ENCODE measurements at places on chromosomes 12 and 14.

DNA sequence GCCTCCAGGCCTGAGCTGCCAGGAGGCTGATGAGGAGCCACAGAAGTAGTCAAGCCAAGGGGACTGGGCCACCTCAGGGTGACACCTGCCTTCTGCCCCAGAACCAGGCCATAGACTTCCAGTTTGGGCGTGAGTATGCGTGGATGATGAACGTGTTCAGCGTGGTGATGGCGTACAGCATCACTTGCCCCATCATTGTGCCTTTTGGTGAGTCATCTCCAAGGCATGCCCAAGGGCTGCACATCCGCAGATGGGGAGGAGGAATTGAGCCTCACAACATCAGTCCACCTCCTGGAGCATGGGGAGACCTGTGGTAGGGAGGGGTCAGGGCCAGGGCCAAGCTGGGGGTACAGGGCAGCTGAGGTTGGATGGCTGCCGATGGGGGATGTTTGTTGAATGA lies 22.3 kb downstream of the NGB start:
- no peak overlapping the region for H3K4me3 ChIP-seq
- no peaks in the 10 kb centered on the region for H3K36me3 ChIP-seq
- H3K27ac ChIP-seq: no peak overlapping the region
- DNase-seq: no peak

DNA sequence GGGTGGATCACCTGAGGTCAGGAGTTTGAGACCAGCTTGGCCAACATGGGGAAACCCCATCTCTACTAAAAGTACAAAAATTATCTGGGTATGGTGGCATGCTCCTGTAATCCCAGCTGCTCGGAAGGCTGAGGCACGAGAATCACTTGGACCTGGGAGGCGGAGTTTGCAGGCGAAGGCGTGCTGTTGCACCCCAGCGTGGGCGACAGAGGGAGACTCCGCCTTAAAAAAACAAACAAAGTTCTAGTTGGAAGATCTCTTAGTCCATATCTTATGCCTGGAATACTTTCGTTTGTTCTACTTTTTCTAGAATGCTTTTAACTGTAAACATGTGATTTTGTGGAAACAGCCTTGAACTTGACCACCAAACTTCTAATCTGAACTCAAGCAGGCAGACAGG lies 38.7 kb downstream of the PPHLN1 start:
- DNase-seq: no peak
- H3K4me3 ChIP-seq: no peak overlapping the region
- H3K27ac ChIP-seq: no peak overlapping the region
- peaks cover 4% of the 10 kb centered on the region for H3K4me1 ChIP-seq
- H3K27me3 ChIP-seq: no peaks in the 10 kb centered on the region

GRCh38 chr12:4225571-4225970 lies 48.0 kb upstream of the CCND2 start:
- peaks cover 8% of the 10 kb centered on the region for H3K4me1 ChIP-seq
- H3K27ac ChIP-seq: no peak overlapping the region
- H3K36me3 ChIP-seq: no peaks in the 10 kb centered on the region

DNA sequence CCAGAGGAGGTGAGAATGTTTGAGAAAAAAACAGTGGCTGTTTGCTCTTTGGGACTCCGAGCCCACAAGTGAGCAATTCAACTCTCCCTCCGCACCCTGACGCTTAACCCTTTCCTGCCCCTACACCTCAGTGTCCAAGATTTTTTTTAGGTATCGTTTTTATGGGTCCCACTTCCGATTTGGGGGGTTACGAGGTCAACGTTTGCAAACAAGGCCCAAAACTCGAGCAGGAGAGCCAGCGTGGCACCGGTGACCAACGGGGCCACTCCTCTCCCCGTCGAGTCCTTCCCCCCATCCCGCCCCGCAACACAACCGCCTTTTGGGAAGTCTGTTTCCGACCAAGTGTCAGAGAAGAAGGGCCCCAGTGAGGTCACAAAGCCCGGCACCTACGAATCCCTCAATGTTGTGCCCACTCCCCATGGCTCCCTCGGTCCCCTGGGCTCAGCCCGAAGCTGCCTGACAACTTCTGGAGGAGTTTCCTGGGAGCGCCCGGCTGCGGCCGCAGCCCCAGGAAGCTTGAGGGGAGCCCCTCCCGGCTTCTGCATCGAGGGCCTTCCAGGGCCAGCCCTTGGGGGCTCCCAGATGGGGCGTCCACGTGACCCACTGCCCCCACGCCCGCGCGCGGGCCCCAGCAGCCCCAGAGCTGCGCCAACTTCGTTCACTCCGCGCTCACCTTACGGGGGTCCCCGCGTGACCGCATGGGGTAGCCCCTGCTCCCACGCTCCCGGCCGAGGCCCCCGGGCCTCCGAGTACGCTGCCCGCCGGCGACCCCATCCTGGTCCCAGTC lies 1.2 kb downstream of the CDK2AP1 start:
- H3K36me3 ChIP-seq: no peaks in the 10 kb centered on the region
- peak overlapping the region; percentile 41 for H3K4me3 ChIP-seq
- H3K4me1 ChIP-seq: peaks cover 38% of the 10 kb centered on the region
- H3K27me3 ChIP-seq: no peaks in the 10 kb centered on the region
- no peak for DNase-seq

DNA sequence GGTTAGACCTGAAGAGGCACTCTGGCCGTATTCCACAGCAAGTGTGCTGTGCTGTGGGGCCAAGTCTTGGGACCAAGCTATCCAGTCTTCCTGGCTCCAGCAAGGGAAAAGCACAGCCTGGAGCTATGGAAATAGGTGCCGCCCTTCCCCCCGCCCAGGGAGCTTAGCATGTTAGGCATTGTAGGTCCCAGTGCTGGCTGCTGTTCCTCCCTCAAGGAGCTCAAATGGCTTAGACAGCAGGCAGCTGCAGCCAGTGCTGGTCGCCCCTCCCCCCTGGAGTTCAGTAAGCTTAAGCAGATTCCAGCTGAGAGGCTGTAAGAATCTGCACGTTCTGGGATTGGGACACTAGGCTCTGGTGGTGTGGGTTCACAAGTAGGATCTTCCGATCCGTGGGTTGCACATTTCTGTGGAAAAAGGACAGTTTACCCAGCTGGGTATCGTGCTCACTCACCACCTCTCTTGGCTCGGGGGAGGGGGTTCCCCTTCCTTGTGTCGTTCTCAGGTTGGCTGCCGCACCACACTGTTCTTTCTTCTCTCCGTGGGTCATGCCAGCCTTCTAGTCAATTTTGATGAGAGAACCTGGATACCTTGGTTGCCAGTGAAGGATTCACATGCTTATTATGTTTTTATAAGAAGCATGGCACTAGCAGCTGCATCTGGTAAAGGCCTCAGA lies 127.3 kb downstream of the CNTN1 start:
- no peaks in the 10 kb centered on the region for H3K36me3 ChIP-seq
- H3K27me3 ChIP-seq: no peaks in the 10 kb centered on the region
- DNase-seq: no peak
- H3K4me1 ChIP-seq: no peaks in the 10 kb centered on the region
- H3K27ac ChIP-seq: no peak overlapping the region

- no peak overlapping the region for H3K27ac ChIP-seq
- peaks cover 20% of the 10 kb centered on the region for H3K36me3 ChIP-seq
- no peak overlapping the region for H3K4me3 ChIP-seq
- no peaks in the 10 kb centered on the region for H3K27me3 ChIP-seq
Observed at GRCh38 chr12:92784797-92785562, 82.2 kb downstream of the PLEKHG7 start.

- H3K36me3 ChIP-seq: no peaks in the 10 kb centered on the region
- DNase-seq: no peak
- no peaks in the 10 kb centered on the region for H3K4me1 ChIP-seq
- H3K4me3 ChIP-seq: no peak overlapping the region
- no peak overlapping the region for H3K27ac ChIP-seq
- peaks cover 6% of the 10 kb centered on the region for H3K27me3 ChIP-seq
Observed at GRCh38 chr12:69657376-69658137, 41.5 kb downstream of the BEST3 start.

DNA sequence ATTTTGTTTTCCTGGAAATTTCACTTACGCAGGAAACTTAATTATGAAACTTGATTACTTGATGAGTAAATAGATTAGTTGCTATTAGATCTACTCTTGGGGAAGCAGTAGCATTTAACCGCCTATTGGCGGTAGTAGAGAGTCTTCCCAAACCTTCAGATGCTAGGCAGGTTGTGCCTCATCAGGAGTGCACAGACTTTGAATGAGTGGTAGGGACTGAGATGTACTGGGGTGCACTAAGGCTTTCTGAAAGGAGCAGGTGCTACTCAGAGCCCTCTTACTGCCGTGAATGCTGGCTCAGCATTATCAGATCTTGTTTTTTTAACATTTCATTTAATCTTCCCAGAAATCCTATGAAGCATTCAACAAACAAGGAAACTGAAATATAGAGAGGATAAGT lies 7.7 kb downstream of the GATC start:
- H3K27me3 ChIP-seq: no peaks in the 10 kb centered on the region
- no peak overlapping the region for H3K27ac ChIP-seq
- no peak overlapping the region for H3K4me3 ChIP-seq
- DNase-seq: no peak

- H3K4me3 ChIP-seq: no peak overlapping the region
- H3K27me3 ChIP-seq: peaks cover 2% of the 10 kb centered on the region
- no peak for DNase-seq
- no peaks in the 10 kb centered on the region for H3K4me1 ChIP-seq
Observed at GRCh38 chr12:77058740-77059139, 6.6 kb downstream of the E2F7 start.

GRCh38 chr12:12704593-12705230 lies 8.7 kb upstream of the GPR19 start:
- no peaks in the 10 kb centered on the region for H3K36me3 ChIP-seq
- peaks cover 29% of the 10 kb centered on the region for H3K4me1 ChIP-seq
- H3K27ac ChIP-seq: no peak overlapping the region
- H3K4me3 ChIP-seq: no peak overlapping the region
- no peak for DNase-seq
- H3K27me3 ChIP-seq: no peaks in the 10 kb centered on the region

DNA sequence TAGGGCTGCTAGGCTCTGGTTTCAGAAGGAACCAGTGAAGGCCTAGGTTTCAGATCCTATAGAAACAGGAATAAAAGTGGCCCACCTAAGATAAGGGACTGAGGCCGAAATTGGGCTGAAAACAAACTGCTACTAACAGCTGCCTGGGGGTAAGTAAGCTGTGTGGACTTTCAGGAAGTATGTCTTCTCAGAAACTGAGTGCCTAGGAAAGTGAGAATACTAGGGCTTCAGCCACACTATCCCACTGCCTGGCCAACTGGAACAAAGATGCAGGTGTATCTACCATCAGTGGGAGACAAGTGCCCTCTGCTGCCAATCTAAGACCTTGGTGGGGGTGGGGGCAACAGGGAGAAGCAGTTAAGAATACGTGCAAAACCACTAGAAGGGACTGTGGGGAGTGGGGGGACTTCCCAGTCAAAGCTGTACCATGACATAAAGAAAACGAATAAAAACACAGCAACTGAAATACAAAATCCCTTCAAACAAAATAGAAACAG lies 82.5 kb downstream of the MED13L start:
- DNase-seq: peak; percentile 84
- no peaks in the 10 kb centered on the region for H3K27me3 ChIP-seq
- H3K4me3 ChIP-seq: no peak overlapping the region
- H3K27ac ChIP-seq: no peak overlapping the region
- H3K36me3 ChIP-seq: no peaks in the 10 kb centered on the region
- H3K4me1 ChIP-seq: peaks cover 21% of the 10 kb centered on the region

DNA sequence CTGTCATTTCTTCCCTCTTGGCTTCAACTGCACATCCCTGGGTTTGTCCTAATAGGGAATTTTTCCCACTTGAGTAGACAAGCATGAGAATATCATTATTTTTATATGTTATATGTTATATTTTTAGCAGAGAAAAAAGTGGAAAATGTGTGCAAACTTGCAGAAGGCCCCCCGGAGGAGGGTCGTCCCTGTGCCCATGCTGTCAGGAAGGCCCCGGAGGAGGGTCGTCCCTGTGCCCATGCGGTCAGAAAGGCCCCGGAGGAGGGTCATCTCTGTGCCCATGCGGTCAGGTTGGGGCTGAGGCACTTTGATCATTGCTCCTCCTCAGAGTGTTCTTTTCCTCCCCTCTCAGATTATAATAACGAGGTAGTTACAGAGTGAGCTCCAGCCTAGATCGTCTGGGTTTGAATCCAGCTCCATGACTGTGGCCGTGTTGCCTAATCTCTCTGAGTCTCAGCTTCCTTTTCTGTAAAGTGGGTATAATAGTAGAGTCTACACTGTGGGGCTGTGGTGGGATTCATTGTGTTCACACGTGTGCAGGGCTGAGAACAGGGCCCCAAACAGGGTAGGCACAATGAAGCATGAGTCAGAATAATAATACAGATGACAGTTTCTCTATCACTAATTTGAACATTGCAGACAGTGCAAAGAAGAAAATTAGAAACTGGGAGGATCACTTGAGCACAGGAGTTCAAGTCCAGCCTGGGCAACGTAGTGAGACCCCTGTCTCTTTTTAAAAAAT lies 33.4 kb downstream of the ELK3 start:
- H3K4me1 ChIP-seq: peaks cover 26% of the 10 kb centered on the region
- no peak for DNase-seq
- H3K4me3 ChIP-seq: no peak overlapping the region
- H3K27me3 ChIP-seq: no peaks in the 10 kb centered on the region

- H3K4me3 ChIP-seq: no peak overlapping the region
- no peaks in the 10 kb centered on the region for H3K36me3 ChIP-seq
- DNase-seq: no peak
- H3K4me1 ChIP-seq: no peaks in the 10 kb centered on the region
Observed at GRCh38 chr12:127583041-127583440, 683.9 kb upstream of the TMEM132C start.

- no peak overlapping the region for H3K27ac ChIP-seq
- H3K4me1 ChIP-seq: no peaks in the 10 kb centered on the region
- no peaks in the 10 kb centered on the region for H3K27me3 ChIP-seq
- DNase-seq: no peak
- H3K4me3 ChIP-seq: no peak overlapping the region
Observed at GRCh38 chr14:81859046-81859445, 325.4 kb upstream of the SEL1L start.

DNA sequence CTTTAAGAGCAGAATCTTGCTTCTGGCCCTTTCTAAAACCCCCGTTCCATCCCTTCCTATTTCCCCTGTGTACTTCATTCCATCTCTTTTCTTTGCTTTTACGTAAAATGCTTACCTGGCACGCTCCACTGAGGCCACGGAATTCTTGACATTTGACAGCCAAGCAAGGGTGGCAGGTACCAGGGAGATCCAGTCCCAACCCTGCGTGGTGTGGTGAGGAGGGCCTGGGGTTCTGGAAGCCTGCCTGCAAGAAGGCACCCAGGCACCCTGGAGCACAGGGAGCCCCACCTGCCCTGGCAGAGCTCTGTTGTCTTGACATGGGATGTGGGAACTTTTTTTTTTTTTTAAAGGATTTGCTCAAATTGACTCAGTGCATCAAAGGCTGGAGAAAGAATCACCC lies 48.6 kb downstream of the ITPK1 start:
- no peak overlapping the region for H3K27ac ChIP-seq
- H3K36me3 ChIP-seq: no peaks in the 10 kb centered on the region
- H3K27me3 ChIP-seq: no peaks in the 10 kb centered on the region
- H3K4me3 ChIP-seq: no peak overlapping the region
- peaks cover 24% of the 10 kb centered on the region for H3K4me1 ChIP-seq

- H3K27me3 ChIP-seq: peaks cover 8% of the 10 kb centered on the region
- no peak for DNase-seq
- H3K36me3 ChIP-seq: no peaks in the 10 kb centered on the region
- no peak overlapping the region for H3K27ac ChIP-seq
- no peak overlapping the region for H3K4me3 ChIP-seq
Observed at GRCh38 chr12:21769307-21769706, 5.2 kb downstream of the KCNJ8 start.

Measured in CD4-positive, alpha-beta T cell (primary cell).